ENCODE measurements at places on chromosomes 7 and 10.

GRCh38 chr7:68619526-68619925 lies 978.7 kb upstream of the AUTS2 start:
- DNase-seq = no peak

- no peak for DNase-seq
Measured at GRCh38 chr7:68147614-68148238, 1151.1 kb downstream of the TYW1 start.

DNA sequence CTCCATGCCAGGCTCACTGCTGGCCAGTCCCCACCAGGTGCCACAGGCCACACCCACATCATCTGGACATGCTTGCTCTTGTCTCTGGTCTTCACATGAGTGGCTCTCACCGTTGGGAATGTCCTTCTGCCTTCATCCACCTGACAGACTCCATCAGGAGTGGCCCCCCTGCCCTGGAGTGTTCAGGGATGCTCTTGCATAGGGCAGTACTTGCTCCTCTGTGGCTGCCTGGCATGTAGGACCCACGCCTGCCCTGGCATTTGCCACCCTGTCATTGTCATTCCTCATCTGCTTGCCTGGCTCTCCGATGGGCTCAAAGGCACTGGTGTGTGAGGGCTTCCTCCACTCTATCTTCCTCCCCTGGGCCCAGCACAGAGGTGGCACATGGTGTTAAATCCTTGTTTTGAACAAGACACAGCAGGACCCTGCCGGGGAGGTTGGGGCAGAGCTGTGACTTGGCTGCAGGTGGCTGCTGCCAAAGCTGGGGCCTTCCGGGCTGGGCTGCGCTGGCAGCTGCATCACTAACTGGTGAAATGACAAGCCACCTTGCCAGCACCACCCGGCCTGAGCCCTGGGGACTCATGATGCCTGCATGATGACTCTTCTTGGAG lies 1.8 kb downstream of the SH2D4B start:
- DNase-seq = no peak

GRCh38 chr10:18438361-18439126 lies 212.8 kb downstream of the NSUN6 start:
- no peak for DNase-seq

DNA sequence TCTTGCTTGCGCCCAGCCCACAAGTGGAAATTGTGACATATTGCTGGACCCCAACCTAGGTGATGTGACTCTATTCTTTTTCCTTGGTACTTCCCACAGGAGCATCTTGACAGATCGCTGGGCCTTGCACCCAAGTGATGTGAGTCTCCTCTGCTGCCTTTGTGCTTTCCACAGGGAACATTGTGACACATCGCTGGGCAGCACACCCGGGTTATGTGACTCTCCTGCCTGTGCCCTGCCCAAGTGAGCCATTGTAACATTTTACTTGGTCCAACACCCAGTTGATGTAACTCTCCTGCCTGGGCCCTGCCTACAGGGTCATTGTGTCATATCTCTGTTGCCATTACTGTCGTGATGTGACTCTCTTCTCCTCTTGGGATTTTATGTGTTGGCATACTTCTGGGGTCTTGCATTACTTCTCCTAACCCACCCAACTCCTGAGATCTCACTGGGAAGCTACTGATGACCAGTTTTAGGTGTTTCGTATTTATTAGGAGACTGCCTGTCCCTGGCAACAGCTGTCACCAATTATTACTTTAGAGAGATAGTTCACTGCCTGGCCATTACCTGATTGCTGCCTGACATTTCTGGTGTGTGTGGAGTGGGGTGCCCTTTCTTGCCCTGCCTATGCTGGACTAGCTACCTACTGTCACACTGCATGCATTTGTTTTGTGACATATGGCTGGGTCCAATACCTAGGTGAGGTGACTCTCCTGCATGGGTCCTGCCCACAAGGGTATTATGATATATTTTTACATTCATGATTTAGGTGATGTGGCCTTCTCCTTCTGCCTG lies 45.4 kb upstream of the ZNF680 start:
- DNase-seq = no peak

DNA sequence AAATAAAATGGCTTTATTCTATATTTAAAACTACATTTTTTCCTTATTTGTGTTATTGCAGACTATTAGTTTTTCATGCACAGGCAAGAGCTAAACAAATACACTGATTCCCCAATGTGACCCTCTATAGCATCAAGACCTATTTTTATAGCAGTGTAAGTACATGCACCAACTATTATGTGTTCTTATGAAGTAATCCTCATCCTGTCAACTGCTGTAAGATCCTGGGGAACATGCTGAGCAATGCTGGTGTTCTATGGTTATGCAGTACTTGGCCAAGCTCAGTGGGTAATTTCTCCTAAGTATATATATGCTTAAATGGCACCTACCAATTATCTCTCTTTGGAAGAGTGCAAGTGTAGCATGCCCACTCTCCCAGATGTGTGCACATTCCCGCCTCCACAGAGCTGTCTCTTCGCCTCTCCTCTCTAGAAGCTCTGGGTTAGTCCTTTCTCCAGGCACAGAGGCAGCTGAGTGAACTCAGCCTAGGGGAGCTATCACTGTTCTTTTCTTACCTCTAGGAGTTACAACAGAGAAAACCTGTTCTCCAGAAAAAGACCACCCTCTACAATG lies 428.8 kb downstream of the KCNMA1 start:
- no peak for DNase-seq
